ENCODE measurements at places on chromosomes 5 and 9. TPM values are rescaled to one million over a fixed set of nuclear protein-coding genes. Genes with fewer than 3 reads are reported as not detected.

Gene RIOK2
- 18.7 TPM for total RNA-seq

Gene ABLIM3
- 19.6 TPM for total RNA-seq

Gene ADAMTS6
- total RNA-seq: 0.10 TPM

Gene C9
- total RNA-seq: not detected

Gene SLC6A18
- not detected for total RNA-seq

Gene GARIN3
- not detected for total RNA-seq

Gene SLF1
- total RNA-seq: 10.1 TPM

Gene PSD2
- not detected for total RNA-seq

Gene MPDZ
- total RNA-seq: 11.0 TPM

Gene CCDC187
- total RNA-seq: not detected

Gene ANKRD34B
- total RNA-seq: 0.17 TPM

Gene IFNA2
- total RNA-seq: not detected

Gene SLC34A1
- total RNA-seq: not detected

Gene CCL27
- total RNA-seq: not detected

Gene TMEM252
- total RNA-seq: not detected

Gene KLHL3
- 0.44 TPM for total RNA-seq

Gene F12
- total RNA-seq: 22.1 TPM

Gene OBP2B
- not detected for total RNA-seq

Gene ST8SIA4
- 0.23 TPM for total RNA-seq

Gene SLC45A2
- total RNA-seq: not detected

Gene TMEM215
- total RNA-seq: not detected

Gene DNAI1
- total RNA-seq: 0.13 TPM

Gene SLC23A1
- total RNA-seq: 1.5 TPM

Gene HDAC3
- 48.6 TPM for total RNA-seq

Measured in A549 treated with Hydrocortisone at 1 μM for 4 hours (cell line).